AML-193 (cell line): ENCODE measurements at places on chromosomes 1 and 21.

- DNase-seq = no peak
These were observed 9.9 kb upstream of the CFHR4 start for GRCh38 chr1:196877964-196878363.

DNA sequence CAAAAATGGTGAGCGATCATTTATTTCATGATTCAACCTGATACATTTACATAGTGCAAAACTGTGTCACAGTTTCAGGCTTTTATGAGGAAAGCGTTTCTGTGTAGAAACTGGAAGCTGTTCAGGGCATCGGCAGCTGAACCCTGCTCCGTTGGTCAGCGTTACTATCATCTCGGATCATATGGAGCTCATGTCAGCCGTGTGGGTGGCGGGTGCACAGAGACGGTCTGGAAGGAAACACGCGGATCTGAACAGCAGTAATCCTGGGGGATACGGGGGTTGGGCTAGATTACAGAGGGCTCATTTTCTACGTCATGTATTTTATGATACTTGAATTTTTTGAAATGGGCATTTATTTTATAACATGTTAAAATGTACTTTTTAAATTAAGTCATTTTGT is 15.1 kb downstream of the C1orf174 start:
- no peak for DNase-seq

GRCh38 chr1:8348047-8348776 is 30.3 kb downstream of the SLC45A1 start:
- no peak for DNase-seq

GRCh38 chr21:35465741-35466140 is 416.6 kb upstream of the RUNX1 start:
- no peak for DNase-seq

- DNase-seq = no peak
These were observed 70.8 kb downstream of the TENT5C start for GRCh38 chr1:117676615-117677130.

GRCh38 chr1:54591127-54591756 is 32.1 kb downstream of the FAM151A start:
- no peak for DNase-seq

- no peak for DNase-seq
These were observed 103.3 kb upstream of the KCNK2 start for GRCh38 chr1:214979191-214979590.

GRCh38 chr1:8127171-8127641 is 101.1 kb upstream of the ERRFI1 start:
- DNase-seq = no peak

DNA sequence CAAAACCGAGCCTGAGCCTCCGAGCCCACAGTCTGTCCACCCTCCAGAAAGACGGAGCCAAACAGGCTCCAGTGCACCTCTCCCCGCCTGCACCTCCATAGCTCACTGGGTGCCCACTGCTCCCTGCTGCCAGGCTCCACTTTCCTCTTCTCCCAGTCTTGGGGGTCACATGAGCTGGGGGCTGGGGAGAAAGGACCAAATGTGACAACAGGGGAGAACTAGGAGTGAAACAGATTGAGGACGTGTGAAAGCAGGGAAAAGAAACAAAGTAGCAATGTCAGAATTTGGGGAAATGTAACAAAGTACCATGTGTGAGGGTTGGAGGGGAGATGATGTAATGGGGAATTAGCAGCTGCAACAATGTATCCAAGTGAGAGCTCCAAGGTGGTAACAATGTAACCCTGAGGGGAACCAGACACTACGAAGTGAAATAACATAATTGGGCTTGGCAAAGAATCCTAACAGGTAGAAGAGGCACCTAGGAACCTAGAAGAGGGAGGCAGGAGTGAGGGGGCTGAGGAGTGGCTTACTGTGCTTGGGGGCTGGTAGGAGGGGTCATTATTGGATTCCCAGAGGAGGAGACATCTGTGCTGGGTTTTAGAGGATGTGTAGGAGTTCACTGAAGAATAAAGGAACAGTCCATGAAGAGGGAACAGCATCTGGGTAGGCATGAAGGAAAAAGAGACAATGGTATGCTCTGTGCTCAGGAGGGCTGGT is 12.5 kb downstream of the SDC3 start:
- DNase-seq = no peak

- no peak for DNase-seq
These were observed 8.0 kb downstream of the KCNK1 start for GRCh38 chr1:233621923-233622322.

DNA sequence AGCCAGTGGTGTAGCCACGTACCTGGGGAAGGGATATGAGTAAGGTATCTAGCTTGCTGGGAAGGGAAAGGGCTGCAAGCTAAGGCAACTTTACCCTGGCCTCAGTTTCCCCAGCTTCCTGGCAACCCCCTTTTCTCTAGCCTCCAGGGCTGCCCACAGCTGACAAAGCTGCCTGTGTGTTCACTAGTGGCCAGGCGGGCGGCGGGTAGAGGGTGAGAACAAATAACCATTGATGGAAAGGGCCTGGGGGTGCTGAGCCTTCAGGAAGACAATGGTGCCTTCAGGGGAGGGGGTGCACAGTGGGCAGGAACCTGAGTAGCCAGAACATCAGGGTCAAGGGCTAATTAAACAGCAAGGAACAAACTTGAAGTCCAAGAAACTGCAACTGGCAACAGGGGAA is 6.1 kb downstream of the CERS2 start:
- DNase-seq = no peak

DNA sequence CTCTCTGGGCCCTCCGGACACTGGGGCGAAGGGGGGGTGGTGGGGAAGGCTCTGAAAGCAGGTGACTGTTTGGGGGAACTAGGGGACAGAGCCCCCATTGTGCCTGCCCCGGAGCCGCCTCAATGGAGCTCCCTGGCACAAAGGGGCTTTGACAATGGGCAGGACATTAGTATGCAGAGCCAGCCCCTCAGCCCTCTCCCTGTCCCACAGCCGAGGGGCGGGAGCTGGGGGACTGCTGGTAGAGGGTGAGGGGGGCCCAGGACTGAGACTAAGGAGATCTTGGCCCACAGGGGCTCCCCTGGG is 7.8 kb downstream of the KCNJ10 start:
- DNase-seq = no peak

DNA sequence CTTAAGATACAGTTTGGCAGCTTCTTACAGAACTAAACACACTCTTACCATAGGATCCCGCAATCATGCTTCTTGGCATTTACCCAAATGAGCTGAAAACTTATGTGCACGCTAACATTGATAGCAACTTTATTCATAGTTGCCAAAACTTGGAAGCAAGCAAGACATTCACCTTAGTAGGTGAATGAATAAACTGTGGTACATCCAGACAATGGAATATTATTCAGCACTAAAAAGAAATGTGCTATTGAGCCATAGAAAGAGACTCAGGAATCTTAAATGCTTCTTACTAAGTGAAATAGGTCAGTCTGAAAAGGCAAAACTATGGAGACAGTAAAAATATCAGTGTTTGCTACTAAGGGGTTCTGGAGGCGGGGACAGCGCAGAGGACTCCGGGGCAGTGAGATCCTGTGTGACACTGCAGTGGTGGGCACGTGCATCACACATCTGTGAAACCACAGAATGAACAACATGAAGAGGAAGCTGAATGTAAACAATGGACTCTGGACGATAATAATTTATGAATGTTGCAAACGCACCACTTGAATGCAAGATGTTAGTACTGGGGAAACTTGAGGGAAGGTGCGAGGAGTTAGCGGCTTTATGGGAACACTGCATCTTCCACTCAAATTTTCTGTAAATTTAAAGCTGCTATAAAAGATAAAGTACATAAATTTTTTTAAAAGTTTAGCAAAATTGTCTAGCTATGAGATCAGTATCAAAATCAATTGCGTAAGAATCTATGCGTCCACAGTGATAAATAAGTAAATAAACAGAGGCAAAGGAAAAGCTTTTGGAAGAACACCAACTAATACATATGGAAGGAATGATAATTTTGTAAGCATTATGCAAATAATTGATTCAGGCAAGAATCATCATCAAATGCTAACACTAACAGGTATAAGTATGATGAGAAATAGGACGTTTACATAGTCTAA is 15.4 kb upstream of the SPATC1L start:
- no peak for DNase-seq

DNA sequence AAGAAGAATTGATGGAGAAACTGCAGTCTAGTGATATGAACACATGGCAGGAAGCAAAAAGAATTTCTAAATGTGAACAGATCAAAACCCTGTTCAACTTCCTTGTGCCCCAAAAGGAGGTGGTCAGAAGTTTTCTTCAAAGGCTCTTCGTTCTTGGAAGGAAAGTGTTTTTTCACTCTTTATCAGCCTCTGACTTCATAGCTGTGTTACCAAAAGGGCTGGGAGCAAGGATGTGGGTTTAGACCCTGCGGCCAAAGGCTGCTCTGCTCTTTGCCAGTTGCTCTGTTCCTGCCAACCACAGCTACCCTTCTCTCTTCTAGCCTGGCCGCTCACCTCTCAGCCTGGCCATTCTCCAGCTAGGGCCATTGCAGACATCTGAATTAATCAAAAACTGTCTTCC is 53.8 kb downstream of the PTGER3 start:
- no peak for DNase-seq
